Activated CD4-positive, alpha-beta memory T cell treated with anti-CD3 and anti-CD28 coated beads, Interleukin-2, amount 10 ng/mL, durations not matched to agents 7 days and 5 days (primary cell): ENCODE measurements at places on chromosomes 5 and 9. TPM values are rescaled to one million over a fixed set of nuclear protein-coding genes. Genes with fewer than 3 reads are reported as not detected.
A peak's percentile ranks its signal among the peaks of the same experiment; 100 is the strongest.

PCA3 gene
- not detected for total RNA-seq

DNA sequence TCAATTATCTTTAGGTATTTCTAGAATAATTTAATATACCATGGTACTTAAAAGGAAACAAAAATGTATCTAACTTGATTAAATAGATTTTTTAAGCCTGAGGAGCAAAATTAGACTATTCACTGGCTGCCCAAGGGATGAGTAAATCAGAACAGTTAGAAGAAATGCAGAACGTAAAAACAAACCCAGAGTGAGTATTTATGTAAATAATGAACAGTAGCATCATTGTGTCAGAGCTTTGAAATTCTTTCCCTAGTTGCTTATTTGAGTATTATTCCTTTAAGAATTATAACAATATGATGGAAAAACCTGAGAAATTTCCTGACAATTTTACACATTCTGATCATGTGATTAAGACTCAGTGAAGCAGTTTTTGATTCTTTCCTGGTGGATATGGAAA is 200.9 kb downstream of the GDNF start:
- no peak overlapping the region for H3K4me3 ChIP-seq
- no peaks in the 10 kb centered on the region for H3K4me1 ChIP-seq
- no peaks in the 10 kb centered on the region for H3K27me3 ChIP-seq
- DNase-seq: no peak
- H3K36me3 ChIP-seq: no peaks in the 10 kb centered on the region
- no peak overlapping the region for H3K27ac ChIP-seq

DMRT3 gene
- not detected for total RNA-seq

GRCh38 chr5:142821733-142822487 is 51.7 kb downstream of the ARHGAP26 start:
- H3K36me3 ChIP-seq: no peaks in the 10 kb centered on the region
- no peak for DNase-seq
- peaks cover 69% of the 10 kb centered on the region for H3K4me1 ChIP-seq
- H3K4me3 ChIP-seq: no peak overlapping the region
- no peaks in the 10 kb centered on the region for H3K27me3 ChIP-seq

GRCh38 chr5:92633176-92633575 is 947.8 kb downstream of the NR2F1-AS1 start:
- no peaks in the 10 kb centered on the region for H3K4me1 ChIP-seq
- H3K27ac ChIP-seq: no peak overlapping the region
- no peaks in the 10 kb centered on the region for H3K27me3 ChIP-seq
- no peak overlapping the region for H3K4me3 ChIP-seq

SLC27A4 gene
- total RNA-seq: 14.0 TPM

DNA sequence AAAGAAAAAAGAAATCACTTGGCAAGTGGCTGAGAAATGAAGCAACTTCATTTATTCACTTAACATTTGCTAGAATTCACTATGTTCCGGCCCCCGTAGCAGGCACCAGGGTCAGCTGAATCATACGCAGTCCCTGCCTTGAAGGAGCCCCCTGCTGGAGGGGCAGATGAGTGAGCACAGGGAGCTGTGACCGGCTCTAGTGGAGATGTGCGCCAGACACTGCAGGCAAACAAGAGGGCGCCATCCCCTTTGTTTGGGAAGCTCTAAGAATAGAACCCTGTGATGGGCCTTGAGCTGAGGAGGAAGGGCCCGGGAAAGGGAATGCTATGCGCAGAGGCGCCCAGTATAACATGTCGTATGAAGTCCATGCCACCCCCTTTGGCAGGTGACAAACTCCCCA is 20.2 kb upstream of the RPL26L1 start:
- H3K4me3 ChIP-seq: no peak overlapping the region
- no peak overlapping the region for H3K27ac ChIP-seq
- H3K27me3 ChIP-seq: no peaks in the 10 kb centered on the region
- H3K36me3 ChIP-seq: no peaks in the 10 kb centered on the region

GRCh38 chr5:94793113-94793815 is 174.8 kb downstream of the SLF1 start:
- peak; percentile 32 for DNase-seq
- peaks cover 10% of the 10 kb centered on the region for H3K36me3 ChIP-seq
- peak overlapping the region; percentile 94 for H3K27ac ChIP-seq
- peaks cover 5% of the 10 kb centered on the region for H3K27me3 ChIP-seq
- H3K4me3 ChIP-seq: peak overlapping the region; percentile 33

CATSPER3 gene
- 0.55 TPM for total RNA-seq

DNA sequence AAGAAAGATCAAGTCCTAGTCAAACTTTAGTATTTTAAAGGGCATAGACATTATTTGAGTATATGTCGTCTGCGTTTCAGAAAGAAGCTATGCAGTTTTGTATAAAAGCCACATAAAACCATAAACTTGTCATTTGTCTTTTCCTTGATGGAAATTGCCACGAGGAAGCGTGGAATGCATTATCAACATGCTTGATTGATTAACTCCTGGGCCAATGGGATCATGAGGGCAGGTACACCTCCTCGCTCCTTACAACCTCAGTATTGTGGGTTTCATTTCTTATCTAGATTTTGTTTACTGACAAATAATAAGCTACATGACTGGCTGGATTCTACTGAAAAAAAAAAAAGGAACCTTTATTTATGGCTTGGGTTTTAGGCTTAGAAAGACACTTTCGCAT is 122.5 kb upstream of the RFX3 start:
- no peak overlapping the region for H3K27ac ChIP-seq
- no peaks in the 10 kb centered on the region for H3K36me3 ChIP-seq
- no peaks in the 10 kb centered on the region for H3K4me1 ChIP-seq

SLC22A4 gene
- total RNA-seq: 0.10 TPM

- peaks cover 9% of the 10 kb centered on the region for H3K4me1 ChIP-seq
- no peaks in the 10 kb centered on the region for H3K27me3 ChIP-seq
- no peak overlapping the region for H3K4me3 ChIP-seq
- no peaks in the 10 kb centered on the region for H3K36me3 ChIP-seq
Observed at GRCh38 chr9:131358556-131358955, 35.3 kb upstream of the PRRC2B start.

SLC6A7 gene
- total RNA-seq: not detected

TXNDC8 gene
- not detected for total RNA-seq

SCGB3A1 gene
- total RNA-seq: not detected

COL5A1 gene
- total RNA-seq: 0.13 TPM

DNA sequence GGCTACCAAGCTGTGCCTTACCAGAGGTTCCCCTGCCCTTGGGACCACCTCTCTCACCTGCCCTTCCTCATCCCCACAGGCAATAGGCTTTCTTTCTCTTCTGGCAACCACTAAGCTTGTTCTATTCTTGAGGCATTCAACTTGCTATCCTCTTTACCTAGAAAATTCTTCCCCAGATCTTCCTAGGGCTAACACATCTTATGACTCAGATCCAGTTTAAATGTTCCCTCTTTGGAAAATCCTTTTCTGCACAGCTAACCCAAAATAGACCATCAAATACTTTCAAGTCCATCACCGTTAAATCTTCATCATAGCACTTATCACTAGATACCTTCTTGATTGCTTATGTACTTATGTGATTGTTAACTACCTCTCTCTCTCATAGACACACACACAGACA is 93.7 kb downstream of the ENC1 start:
- no peaks in the 10 kb centered on the region for H3K36me3 ChIP-seq
- no peak overlapping the region for H3K4me3 ChIP-seq
- DNase-seq: no peak
- H3K27ac ChIP-seq: no peak overlapping the region
- peaks cover 6% of the 10 kb centered on the region for H3K27me3 ChIP-seq

GRCh38 chr5:38259809-38260160 is 1.4 kb downstream of the EGFLAM start:
- no peak overlapping the region for H3K4me3 ChIP-seq
- DNase-seq: no peak
- no peaks in the 10 kb centered on the region for H3K36me3 ChIP-seq
- H3K4me1 ChIP-seq: peaks cover 3% of the 10 kb centered on the region
- no peak overlapping the region for H3K27ac ChIP-seq
- H3K27me3 ChIP-seq: peaks cover 60% of the 10 kb centered on the region

WNT8A gene
- total RNA-seq: not detected

TMEM215 gene
- not detected for total RNA-seq

FIBCD1 gene
- not detected for total RNA-seq

SH3GLB2 gene
- total RNA-seq: 90.5 TPM

GRCh38 chr5:167968837-167969236 is 322.6 kb upstream of the WWC1 start:
- no peaks in the 10 kb centered on the region for H3K27me3 ChIP-seq
- no peaks in the 10 kb centered on the region for H3K36me3 ChIP-seq
- no peak for DNase-seq
- no peak overlapping the region for H3K27ac ChIP-seq
- no peaks in the 10 kb centered on the region for H3K4me1 ChIP-seq
- no peak overlapping the region for H3K4me3 ChIP-seq

GRCh38 chr9:33114746-33115145 is 38.3 kb upstream of the SMU1 start:
- DNase-seq: no peak
- H3K27me3 ChIP-seq: no peaks in the 10 kb centered on the region
- H3K4me1 ChIP-seq: peaks cover 31% of the 10 kb centered on the region
- no peak overlapping the region for H3K27ac ChIP-seq

GRCh38 chr5:123422433-123423277 is 548 bp downstream of the CEP120 start:
- peaks cover 24% of the 10 kb centered on the region for H3K4me1 ChIP-seq
- H3K4me3 ChIP-seq: no peak overlapping the region
- no peak overlapping the region for H3K27ac ChIP-seq
- peak; percentile 32 for DNase-seq
- no peaks in the 10 kb centered on the region for H3K27me3 ChIP-seq
- H3K36me3 ChIP-seq: peaks cover 15% of the 10 kb centered on the region

GRCh38 chr9:38068701-38069628 is at the start of gene SHB:
Gene SHB, minus strand, starts transcription at chr9:38069227. Its CDS starts 582 bp downstream, at chr9:38068645.
- no peaks in the 10 kb centered on the region for H3K36me3 ChIP-seq
- DNase-seq: peak; percentile 80
- H3K27me3 ChIP-seq: peaks cover 27% of the 10 kb centered on the region

LCNL1 gene
- total RNA-seq: 1.0 TPM

TICAM2 gene
- 2.5 TPM for total RNA-seq

CYSRT1 gene
- total RNA-seq: 0.93 TPM

RGS14 gene
- 103 TPM for total RNA-seq

- H3K4me1 ChIP-seq: peaks cover 35% of the 10 kb centered on the region
- no peaks in the 10 kb centered on the region for H3K36me3 ChIP-seq
- DNase-seq: no peak
- no peak overlapping the region for H3K27ac ChIP-seq
- no peaks in the 10 kb centered on the region for H3K27me3 ChIP-seq
Observed at GRCh38 chr9:97934321-97935115, 3.5 kb downstream of the HEMGN start.

CSNK1A1 gene
- total RNA-seq: 194 TPM

- no peak overlapping the region for H3K27ac ChIP-seq
- H3K36me3 ChIP-seq: peaks cover 4% of the 10 kb centered on the region
- peaks cover 28% of the 10 kb centered on the region for H3K4me1 ChIP-seq
- H3K4me3 ChIP-seq: no peak overlapping the region
- DNase-seq: no peak
Observed at GRCh38 chr9:93054758-93055704, 3.5 kb upstream of the SUSD3 start.

GPR107 gene
- total RNA-seq: 26.3 TPM

ADRA1B gene
- not detected for total RNA-seq

PTCD2 gene
- 8.4 TPM for total RNA-seq

- no peaks in the 10 kb centered on the region for H3K27me3 ChIP-seq
- peak overlapping the region; percentile 85 for H3K27ac ChIP-seq
- peaks cover 67% of the 10 kb centered on the region for H3K4me1 ChIP-seq
- H3K36me3 ChIP-seq: peaks cover 43% of the 10 kb centered on the region
- DNase-seq: peak; percentile 82
Observed at GRCh38 chr5:154197801-154198491, 7.4 kb downstream of the GALNT10 start.

DNA sequence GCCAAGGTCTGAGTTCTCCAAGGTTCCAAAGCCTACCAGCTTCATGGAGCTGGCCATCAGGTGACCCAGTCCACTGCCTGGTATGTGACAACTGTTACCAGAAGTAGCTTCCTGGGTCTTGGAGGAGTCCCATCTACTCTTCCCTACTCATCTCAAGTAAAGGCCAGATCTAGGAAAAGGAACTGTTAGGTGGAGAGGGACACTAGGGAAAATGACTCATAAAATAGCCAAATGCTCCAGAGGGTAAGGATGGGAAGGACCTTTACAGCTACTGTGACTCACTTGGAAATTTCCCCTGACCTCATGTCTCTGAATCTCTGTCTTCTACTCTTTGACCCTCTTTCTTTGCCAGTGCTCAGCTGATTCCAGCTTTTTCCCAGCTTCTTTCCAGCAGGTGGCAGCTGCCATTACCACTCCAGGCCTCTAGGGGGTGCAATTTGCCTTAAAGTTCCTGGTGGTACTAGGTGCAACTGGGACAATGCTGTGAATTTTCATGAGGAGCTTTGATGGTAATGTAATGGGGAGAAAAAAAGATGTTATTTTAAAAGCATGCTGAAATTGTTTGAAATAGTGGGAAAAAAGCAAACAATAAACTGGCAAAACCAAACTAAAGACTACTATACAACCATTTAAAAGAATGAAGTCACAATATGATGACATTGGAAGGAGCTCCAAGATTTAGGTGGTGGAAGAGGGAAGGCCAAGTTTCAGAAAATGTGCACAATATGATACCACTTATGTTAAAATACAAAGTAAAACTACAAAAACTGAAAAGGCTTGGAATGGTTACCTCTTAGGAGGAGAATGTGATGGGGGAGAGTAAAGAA is 27.1 kb upstream of the MYORG start:
- H3K27ac ChIP-seq: no peak overlapping the region
- H3K4me1 ChIP-seq: no peaks in the 10 kb centered on the region
- DNase-seq: peak; percentile 56
- no peak overlapping the region for H3K4me3 ChIP-seq
- H3K36me3 ChIP-seq: no peaks in the 10 kb centered on the region
- no peaks in the 10 kb centered on the region for H3K27me3 ChIP-seq

NUTM2G gene
- total RNA-seq: not detected

DNA sequence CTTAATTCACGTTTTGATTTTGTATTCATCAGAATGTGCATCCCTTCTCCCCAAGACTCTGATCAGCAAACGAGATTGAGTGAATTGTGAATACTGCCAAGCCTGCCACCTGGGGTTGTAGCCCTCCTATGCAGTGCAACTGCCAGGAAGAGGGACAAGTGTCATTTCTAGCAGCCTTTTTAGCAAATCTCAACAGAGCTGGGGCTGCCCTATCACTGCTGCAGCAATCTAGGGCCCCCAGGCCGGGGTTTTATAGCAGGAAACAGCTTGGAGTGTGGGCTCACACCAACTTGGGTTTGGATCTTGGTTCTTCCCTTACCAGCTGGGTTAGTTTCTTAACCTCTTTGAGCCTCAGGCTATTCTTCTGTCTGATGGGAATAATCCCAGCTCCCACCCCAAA is 4.0 kb downstream of the CSF1R start:
- H3K4me3 ChIP-seq: no peak overlapping the region
- H3K27me3 ChIP-seq: peaks cover 35% of the 10 kb centered on the region

HMHB1 gene
- total RNA-seq: not detected
